Skeletal muscle cell (primary cell): ENCODE measurements at places on chromosomes 16 and 17.

DNA sequence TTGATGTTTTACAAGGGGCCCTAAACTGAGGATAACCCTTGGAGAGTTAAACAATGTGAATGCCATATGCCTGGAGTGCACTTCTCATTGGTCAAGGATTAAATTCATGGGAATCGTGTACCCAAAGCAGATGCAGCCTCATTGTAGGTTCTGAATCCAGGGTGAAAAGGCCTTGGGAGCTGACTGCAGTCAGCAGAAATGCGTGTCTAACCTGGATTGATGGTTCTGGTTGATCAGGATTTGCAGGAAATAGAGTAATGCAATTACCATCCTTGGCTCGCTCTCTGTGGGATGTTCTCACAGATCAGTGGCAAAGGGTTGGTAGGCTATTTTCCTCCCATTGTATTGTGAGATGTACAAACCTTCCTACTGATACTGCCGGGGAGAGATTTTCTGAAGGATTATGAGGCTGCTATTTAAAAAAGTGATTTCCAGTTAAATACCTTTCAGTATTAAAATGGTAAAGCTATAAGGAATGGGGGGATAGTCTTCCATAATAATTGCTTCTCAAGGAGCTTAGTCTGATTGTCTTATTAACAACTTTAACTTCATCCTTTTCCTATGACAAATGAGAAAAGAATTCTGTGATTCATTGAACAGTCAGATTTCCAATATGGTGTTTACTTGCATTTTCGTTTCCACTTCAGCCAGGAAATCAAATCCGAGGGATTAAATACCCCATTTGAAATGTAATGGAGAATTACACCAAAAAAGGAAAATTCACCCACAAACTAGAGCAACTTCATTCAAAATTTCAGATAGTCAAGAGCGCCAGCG lies 1028.1 kb upstream of the EEF2KMT start:
- no peak for DNase-seq

- DNase-seq: no peak
These were observed 32.7 kb downstream of the NFATC3 start for GRCh38 chr16:68117884-68118283.

- no peak for DNase-seq
These were observed 90.5 kb upstream of the ZNF469 start for GRCh38 chr16:88292007-88292970.

DNA sequence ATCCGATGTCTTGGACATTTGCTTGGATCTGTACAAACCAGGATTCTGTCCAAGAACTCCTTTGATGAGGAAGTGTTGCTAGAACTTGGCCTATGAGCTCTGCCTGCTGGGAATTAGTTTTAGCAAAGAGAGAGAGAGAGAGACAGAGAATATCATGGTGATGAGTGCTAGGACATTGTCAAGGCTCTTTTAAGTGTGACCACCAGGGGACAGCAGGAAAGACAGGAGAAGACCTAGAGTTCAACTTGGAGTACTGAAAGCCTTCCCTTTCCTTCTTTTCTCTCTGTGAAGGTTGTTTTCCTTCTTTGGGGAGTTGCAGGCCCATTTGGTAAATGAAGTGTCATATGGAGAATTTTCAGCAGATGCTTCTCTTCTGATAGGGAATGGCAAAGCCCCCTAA lies 389.2 kb upstream of the HSBP1 start:
- no peak for DNase-seq

GRCh38 chr16:558298-559020 lies 1.7 kb upstream of the PRR35 start:
- DNase-seq: no peak

GRCh38 chr17:77417575-77417974 lies 276.8 kb downstream of the SEC14L1 start:
- no peak for DNase-seq

DNA sequence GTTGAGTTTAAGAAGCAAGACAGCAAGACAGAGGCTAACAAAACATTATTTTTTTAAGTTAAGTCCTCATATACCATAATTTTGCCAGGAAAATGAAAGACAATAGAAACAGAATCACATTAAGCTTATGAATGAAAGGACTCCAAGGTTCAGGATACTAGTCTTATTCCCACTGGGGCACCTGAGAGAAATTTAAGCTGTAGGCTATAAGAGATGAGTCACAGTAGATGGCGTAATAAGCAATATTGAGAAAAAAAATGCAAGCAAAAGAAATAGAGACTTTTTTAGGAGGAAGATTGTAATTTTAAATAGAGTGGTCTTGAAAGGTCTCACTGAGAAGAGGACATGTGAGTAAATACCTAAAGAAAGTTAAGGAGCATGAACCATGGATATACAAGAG lies 57.1 kb upstream of the KIF2B start:
- no peak for DNase-seq

DNA sequence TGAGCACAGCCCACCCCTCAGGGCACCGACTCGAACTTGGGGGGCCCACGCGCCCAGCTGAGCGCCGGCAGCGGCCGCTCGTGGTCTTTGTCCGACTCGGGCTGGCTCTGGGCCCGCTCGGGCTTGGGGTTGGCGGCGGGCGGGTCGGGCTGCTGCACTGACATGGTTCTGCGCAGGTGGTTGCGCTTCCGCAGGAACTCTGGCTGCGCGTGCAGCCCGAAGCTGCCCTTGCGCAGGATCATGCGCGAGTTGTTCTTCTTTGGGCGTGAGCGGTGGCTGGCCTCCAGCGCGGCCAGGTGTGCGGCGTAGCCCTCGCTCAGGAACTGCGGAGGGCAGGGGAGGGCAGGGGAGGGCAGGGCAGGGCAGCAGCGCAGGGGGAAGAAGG lies 11.1 kb downstream of the PIMREG start:
- no peak for DNase-seq

DNA sequence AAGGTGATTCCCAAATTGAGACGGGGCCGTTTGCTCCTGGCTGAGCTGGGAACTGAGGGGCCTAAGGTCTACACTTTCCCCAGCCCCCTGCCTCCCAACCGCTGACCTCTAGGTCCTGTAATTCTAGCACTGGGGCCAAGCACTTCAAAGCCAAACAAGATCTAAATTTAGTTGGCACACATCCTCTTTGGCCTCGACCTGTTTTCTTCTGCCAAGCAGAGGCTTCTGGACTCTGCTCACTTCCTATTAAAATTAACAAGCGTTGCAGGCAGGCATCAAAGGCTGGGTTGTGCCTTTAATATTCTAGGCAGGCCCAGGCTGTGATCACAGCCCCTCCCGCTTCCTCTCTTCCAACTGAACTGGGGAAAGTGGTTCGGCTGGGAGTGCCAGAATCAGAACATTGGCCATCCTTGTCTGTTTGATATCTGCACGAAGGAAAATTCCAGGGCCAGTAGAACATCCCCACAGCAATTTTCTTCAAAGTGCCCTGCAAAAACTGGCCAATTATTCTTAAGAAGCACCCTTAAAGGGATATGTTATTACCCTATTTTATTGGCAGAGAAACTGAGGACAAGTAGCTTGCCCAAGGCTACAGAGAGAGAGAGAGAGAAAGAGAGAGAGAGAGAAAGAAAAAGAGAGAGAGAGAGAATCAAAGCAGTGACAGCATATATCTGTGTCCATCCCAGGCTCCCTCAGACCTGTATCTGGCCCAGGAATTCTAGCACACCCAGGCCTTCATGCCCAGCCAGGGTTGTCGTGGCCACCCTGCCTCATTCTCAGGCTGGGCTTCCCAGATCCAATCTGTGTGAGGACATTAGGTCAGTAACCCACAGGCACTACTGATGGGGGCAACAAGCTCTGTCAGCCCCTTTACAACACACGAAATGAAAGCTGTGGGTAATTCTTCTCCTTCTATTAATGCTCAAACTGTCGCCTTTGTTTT lies 12.8 kb upstream of the MT4 start:
- DNase-seq: no peak

- no peak for DNase-seq
These were observed 57.6 kb downstream of the KSR1 start for GRCh38 chr17:27513849-27514248.

DNA sequence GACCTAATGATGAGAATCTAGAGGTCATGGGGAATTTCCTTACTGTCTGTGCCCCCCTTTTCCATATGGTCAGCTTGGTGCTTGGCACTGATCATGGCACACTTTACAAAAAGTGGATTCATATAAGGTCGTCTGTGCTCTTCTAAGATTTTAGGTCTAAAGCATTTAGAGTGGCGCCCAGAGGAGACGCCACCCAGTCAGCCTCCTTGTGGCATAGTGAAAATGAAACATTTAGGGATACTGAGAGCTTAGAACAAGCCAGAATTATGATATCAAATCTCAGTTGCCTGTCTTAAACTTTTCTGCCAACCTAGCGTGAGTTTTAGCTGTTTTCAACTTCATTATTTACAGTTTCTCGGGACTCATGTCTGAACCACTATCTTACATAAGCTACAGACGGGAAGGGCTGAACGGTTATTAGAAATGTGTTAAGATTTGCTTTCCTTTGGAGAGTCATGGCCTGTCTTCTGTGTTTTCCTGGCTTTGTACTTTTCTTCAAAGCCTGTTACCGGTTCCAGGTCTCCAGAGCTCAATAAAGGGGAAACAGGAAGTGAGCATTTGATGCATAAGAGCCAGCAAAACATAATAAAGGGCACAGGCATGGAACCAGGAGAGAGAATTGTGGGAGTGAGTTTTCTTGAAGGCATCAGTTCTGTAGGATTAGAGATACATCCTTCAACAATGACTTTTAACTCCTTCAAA lies 13.7 kb downstream of the ZNRF1 start:
- no peak for DNase-seq

DNA sequence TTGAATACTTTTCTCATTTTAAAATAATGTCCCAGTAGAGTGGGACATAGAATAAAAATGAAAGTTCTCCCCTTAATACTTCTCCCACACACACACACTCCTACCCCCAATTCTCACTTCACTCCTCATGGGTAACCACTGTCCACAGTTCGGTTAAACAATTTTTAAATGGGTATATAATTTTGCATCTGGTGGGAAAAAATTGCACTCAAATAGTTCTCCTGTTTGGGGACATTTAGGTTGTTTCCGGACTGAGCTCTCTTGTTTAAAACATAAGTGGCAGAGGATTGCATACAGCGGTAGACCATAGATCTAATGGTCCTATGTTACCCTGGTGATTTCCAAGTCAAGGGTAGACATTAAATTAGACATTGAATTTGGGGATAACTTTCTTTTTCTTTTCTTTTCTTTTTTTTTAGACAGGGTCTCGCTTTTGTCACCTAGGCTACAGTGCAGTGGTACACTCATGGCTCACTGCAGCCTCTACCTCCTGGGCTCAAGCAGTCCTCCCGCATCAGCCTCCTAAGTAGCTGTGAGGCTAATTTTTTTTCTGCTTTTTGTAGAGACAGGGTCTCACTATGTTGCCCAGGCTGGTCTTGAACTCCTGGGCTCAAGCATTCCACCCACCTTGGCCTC lies 138.3 kb downstream of the SOCS1 start:
- no peak for DNase-seq

GRCh38 chr17:725084-725483 lies 7.3 kb upstream of the TLCD3A start:
- DNase-seq: no peak

GRCh38 chr17:76697702-76698465 lies 12.9 kb downstream of the MXRA7 start:
- DNase-seq: no peak

- DNase-seq: no peak
These were observed 2.9 kb upstream of the MYO1C start for GRCh38 chr17:1495265-1495989.
